ENCODE measurements at places on chromosomes 6 and 20.

GRCh38 chr6:135257631-135258405 is 76.7 kb downstream of the MYB start:
- DNase-seq: no peak

GRCh38 chr6:13643125-13643524 is 28.0 kb downstream of the NOL7 start:
- DNase-seq: no peak

DNA sequence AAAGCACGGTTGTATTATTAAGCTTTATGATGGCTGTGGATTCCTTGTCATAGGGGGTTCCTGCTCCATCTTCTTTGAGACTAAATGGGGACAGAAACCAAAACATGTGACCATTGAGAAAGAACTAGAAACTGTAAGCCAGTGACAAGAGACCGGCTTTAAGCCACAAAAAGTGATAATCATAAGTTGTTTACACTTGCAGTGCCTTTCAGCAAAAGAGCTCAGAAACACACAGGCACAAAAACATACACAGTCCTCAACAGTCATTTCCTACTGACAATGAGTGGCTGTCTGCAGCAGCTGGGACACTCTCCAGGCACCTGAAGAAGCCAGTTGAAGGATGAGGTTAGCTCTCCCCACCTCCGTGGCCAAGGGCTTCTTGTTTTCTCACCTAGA is 20.0 kb upstream of the UBE2J1 start:
- no peak for DNase-seq

DNA sequence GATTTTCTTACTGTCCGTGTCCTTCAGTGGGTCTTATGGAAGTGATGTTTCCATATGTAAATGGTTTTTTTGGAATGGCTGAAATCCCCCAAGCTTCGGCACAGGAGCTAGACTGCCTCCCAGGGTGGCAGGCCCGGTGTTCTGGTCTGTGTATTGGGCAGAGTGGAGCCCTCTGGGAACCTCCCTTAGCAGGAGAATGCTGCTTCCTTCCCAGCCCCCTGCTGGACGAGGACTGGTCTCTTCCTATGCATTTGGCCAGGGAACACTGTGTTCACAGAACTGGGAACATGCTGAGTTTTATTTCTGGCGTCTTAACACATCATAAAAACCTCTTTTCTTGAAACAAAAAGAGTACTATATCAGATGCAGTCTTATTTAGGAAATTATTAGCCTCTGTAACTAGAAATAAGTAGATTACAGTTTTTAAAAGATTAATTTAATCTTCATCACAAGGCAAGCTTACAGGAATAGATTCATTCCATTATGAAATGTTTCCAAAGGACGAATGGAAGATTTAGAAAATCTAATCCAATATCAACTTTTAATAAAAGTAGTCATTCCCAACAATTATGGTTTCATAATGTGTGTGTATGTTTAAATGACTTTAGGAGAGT is 56.6 kb downstream of the SYTL3 start:
- peak; percentile 32 for DNase-seq

DNA sequence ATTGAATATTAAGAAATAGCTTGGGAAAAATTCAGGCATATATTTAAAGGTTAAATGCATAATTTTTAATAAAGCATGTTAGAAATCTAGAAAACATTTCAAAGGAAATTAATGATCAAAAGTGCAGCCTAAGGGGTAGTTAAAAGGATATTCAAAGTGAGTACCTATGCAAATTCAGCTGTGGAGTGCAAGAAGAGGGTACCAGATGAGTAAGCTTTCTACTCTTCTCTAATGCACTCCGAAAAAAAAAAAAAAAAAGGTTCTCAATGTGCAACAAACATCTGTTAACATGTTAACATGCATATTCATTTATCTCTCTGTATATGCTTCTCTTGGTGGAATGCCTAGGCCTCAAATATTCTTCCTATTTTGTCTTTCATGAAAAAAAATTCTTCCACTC is 32.0 kb upstream of the KATNA1 start:
- no peak for DNase-seq

DNA sequence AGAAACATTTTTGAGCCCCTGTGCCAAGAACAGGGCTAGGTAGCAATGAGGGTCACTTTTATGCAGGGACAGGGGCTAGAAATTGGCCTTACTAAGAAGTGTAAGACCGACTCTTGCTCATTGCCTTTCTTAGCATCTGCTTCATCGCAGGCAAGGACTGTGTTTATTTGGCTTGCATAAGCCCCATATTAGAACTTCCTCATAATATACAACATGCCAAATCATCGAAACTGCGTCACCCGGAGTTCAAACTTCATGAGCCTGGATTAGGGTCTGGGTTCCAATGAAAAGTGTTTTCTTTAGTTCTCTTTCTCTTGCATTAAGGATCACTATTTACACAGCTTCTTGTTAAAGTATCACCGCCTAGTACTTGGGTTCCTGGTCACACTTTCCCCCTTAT is 977 bp upstream of the SMAP1 start:
- DNase-seq: no peak

GRCh38 chr6:119643876-119644275 is 294.3 kb upstream of the MAN1A1 start:
- DNase-seq: no peak

DNA sequence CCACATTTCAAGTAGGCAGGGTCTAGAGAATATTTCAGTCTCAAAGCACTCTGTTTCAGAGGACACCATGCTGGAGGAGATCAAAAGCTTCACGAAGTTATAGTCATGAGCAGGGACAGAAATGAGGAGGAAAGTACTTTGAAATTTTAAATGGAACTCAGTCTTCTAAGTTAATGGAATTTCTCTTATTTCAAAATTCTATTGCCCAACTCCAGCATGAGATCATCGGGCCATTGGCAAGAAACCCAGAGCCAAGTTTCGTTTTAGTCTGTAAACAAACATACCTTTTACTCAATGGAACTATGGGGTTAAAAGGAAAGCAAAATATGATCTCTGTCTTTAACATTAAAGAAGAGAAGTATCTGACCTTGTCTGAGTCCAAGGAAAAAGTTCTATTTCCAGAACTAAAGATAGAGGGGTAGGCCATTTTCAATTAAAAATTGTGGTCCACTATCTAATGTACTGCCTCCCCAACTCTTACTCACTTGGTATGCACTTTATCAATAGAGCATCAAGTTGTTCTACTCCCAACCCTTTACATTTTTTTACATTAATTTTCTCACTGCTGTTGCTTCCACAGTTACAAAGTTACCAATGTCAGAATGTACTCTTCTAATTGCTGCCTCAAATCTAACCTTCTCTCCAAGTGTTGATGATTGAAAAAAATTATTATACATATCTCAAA is 235.3 kb upstream of the NRSN1 start:
- no peak for DNase-seq

DNA sequence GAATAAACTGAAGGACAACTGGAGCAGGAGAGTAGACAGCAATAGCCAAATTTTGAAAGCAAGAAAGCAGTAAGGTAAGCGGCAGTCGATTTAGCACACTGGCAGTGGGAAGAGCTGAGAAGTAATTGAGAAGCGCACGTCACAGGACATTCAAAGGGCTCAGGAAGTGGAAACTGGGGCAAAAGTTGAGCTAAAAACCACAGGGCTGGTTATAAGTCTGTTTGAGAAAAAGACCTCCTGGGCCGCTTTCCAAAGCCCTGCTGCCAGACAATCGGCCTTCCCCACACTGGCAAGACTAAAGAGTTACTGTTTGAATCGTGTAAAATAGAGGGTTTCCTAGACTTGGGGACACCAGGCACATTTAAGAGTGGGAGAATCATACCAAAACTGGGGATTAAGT is 161.4 kb downstream of the DNAH8 start:
- DNase-seq: no peak

GRCh38 chr6:122393351-122393896 is 6.0 kb upstream of the HSF2 start:
- DNase-seq: no peak

DNA sequence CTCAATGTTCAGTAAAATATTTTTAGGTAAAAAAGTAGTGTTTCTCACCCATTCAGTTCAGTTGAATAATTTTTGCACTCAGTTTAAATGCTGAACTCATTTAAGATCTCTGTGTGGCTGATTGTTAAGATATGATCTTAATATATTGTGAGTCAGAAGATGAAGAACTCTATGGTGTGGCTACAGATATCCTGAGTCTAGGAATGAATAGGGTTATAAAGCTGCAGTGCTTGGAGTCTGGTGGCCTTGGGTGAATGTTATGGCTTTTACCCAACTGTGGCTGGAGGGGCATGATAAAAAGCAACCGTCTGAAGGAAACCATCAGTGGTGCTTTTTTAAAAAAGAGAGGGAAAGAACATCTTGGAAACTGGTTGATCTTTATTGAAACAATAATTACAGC is 65.9 kb downstream of the CCN2 start:
- DNase-seq: no peak

DNA sequence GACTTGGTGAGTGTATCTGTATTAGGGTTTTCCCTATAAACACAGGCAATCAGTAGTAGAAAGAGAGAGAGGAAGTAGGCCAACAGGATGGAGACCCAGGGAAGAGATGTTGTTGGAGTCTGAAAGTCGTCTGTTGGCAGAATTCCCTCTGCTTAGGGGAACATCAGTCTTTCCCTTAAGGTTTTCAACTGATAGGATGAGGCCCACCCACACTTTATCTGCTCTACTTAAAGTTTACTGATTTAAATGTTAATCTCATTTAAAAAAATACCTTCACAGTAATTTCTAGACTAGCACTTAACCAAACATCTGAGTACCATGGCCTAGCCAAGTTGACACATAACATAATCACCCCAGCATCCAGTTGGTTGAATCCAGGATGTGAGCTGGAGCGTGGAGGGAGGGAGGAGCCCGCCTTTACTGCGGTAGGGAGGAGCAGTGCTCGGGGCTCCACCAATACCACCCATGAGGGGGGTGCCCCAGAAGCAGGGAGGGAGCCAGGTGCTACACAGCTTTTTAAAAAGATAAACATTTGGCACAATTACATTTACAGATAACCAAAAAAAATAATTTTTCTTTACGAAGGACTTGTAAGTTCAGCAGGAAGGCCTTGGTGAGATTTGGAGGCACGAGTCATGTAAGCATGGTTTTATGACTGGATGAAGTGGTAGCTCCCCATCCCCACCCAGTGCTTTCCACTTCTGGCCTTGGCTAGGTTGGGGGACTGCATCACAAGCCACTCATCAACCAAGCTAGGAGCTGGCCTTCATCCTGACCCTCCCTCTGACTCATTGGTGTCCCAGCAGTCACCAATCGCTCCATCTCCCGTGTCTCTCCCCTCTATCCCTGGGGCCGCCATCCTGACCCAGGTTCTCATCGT is 18.4 kb upstream of the SNX9 start:
- no peak for DNase-seq

- no peak for DNase-seq
Measured at GRCh38 chr6:37142050-37142614, 27.8 kb upstream of the PIM1 start.

- no peak for DNase-seq
Measured at GRCh38 chr6:136990754-136991153, 54.0 kb downstream of the IL20RA start.

GRCh38 chr6:88124925-88125557 is 41.1 kb downstream of the CNR1 start:
- no peak for DNase-seq

DNA sequence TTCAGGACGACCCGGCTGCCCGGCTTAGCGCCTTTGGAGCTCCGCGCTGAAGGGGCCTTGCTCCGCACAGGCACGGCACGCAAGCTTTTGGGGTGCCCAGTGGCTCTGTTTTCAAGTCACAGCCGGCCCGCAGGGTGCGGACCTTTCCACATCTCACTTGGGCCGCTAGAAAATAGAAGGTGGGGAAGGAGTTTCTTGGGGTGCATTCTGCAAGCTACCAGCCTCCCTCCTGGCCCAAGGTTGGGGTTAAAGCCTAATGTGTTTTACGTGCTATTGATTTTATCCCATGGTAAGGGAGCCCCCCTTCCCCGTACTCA is 561 bp downstream of the KAT14 start:
- DNase-seq: no peak

- DNase-seq: peak; percentile 22
Measured at GRCh38 chr6:36979347-36979742, 6.7 kb downstream of the MTCH1 start.

DNA sequence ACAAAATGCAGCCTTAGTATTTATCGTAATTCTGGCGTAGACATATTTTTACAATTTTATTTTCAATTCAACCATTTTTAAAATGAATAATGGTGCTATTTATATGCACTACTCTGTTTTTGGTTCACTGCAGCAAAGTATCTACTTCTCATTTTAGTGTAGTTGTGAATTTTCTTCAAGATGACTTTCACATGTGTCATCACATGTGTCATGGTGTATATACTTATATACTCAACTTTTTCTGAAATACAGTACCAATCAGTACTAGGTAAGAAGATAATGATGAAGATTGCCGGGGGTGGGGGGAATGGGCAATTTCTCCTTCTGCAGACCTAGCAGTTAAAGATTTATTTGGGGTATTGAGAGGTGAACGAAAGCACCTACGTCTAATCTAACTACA is 634.5 kb downstream of the PHF3 start:
- no peak for DNase-seq

DNA sequence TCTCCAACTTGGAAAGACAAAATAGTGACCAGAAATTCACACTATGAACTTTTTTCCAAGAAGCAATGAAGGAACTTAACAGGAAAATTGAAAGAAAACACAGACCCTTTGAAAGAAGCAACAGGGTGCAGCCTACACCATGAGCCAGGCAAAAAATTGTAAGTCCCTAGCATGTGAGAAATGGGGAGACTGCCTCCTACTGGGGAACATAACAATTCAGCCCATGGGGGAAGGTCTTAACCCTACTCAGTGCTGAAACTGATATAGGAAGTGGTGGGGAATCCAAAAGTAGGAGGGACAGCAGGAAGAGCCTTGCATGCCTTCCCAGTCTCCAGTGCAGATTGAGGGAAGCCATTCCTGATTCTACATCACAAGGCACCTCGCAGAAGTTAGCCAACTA is 235.1 kb upstream of the UFL1 start:
- no peak for DNase-seq

GRCh38 chr6:111210194-111210728 is 123.0 kb downstream of the SLC16A10 start:
- peak; percentile 8 for DNase-seq

DNA sequence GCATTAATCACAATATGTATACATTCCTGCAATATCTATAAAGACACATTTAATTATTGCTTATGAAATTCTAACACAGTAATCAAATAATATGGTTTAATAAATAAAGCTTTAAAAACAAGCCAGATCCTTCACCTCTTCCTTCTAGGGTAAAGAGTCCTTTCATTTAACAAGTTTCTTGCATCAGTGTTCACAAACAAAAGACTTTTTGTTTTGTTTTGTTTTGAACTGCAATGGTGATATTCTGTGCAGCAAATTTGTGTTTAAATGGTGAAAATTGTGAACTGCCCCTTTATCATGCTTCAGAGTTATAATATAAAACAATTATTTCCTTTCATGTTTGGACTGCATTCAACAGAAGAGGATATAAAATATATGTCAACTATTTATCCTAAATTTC is 177.3 kb downstream of the EPHA7 start:
- no peak for DNase-seq

DNA sequence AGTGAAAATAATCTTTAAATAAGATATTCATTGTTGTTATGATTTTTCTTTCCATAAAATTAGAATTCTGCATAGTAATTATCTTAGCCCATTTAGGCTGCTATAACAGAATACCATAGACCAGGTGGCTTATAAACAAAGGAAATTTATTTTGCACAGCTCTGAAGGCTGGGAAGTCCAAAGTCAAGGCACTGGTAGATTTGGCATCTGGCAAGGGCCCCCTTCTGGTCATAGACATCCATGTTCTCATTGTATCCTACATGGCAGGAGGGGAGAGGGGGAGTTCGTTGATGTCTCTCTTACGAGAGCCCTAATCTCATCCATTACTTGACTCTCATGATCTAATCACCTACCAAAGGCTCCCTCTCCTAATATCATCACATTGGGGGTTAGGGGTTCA is 175.0 kb upstream of the CCN2 start:
- no peak for DNase-seq
